Left ventricle myocardium inferior (tissue), 1 donor: ENCODE measurements at places on chromosomes 12 and 14. TPM values are rescaled to one million over a fixed set of nuclear protein-coding genes. Genes with fewer than 3 reads are reported as not detected.

- DNase-seq: peak; percentile 82
These were observed 57.5 kb downstream of the CALM1 start for GRCh38 chr14:90454041-90455000.

DNA sequence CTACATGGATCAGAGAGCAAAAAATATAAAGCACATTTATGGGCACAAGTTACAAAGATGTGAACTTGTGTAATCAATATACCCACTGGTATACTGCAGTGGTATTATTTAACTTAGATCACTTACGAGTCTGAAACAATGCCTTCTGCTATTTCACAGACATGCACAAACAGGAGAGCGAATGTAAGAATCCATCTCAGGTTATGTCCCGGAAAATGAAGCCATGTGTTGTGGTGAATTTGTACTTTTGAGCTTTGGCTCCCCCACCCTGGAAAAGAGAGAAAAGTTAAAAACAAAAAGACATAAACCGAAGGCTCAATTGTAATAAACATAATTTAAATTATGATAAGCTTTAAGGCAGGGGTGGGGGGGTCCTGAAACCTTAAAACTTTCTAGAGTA lies 7.6 kb downstream of the ABCC9 start:
- no peak for DNase-seq

DNA sequence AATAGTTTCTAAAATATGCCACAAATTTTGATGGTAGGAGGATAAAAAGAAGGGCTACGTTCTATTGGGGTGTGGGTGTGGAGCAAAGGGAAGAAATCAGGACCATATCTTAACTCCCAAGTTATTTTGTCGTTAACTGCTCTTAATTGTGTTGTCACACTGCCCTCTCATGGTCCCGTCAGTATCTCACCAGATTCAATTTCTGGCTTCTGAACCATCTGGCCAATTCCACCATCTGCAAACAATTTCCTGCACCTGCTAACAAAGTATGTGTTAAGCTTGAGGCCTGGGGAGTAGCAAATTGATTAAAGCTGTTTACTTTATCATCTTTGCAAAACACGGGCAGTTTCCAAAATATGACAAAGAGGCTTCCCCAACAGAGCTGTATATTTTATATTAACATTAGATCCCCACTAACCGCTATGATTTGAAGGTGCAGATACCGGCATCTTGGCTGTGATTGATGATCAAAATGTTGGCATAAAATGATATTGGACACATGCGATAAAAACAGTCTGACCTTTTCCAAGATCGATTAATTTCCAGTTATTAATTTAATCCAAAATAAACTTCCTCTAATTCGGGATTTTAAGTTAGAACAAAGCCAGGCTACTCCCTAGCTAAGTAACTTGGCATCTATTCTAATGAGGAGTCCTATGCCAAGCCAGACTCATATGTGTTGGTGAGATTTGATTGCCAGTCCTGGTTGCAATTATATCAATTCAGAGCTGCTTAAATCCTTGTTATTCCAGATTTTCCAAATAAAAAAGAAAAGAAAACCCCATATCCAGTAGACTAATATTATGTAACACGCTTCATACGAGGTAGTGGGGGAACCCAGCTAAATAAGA lies 6.9 kb upstream of the DNM1L start:
- no peak for DNase-seq

GRCh38 chr12:113980537-113981337 lies 14.6 kb upstream of the RBM19 start:
- no peak for DNase-seq

- DNase-seq: no peak
These were observed 22.3 kb upstream of the DIO2 start for GRCh38 chr14:80233470-80234089.

DNA sequence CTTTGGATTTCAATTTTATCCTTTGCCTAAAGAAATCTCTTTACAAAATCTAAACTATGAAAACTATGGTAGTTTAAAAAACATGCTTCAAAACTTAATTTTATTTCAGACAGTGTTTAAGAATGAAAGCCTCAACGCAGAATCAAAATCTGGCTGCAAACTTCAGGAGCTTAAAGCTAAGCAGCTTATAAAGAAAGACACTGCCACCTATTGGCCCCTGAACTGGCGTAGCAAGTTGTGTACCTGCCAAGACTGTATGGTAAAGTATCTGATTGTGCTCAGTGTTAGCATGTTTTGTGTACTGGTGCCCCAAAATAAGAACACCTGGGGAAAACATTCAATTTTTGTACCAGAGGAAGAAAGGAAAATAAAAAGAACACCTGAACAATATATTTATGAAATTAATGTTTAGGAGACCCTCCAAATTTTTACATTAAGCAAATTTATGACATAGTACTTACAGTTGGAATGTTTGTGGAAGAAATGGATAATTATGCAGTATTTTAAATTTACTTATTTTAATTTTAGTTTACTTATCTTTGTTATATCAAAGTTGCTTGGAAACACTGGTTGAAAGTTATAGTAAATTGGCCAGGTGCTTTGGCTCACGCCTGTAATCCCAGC lies 12.2 kb downstream of the UBR7 start:
- no peak for DNase-seq

DNA sequence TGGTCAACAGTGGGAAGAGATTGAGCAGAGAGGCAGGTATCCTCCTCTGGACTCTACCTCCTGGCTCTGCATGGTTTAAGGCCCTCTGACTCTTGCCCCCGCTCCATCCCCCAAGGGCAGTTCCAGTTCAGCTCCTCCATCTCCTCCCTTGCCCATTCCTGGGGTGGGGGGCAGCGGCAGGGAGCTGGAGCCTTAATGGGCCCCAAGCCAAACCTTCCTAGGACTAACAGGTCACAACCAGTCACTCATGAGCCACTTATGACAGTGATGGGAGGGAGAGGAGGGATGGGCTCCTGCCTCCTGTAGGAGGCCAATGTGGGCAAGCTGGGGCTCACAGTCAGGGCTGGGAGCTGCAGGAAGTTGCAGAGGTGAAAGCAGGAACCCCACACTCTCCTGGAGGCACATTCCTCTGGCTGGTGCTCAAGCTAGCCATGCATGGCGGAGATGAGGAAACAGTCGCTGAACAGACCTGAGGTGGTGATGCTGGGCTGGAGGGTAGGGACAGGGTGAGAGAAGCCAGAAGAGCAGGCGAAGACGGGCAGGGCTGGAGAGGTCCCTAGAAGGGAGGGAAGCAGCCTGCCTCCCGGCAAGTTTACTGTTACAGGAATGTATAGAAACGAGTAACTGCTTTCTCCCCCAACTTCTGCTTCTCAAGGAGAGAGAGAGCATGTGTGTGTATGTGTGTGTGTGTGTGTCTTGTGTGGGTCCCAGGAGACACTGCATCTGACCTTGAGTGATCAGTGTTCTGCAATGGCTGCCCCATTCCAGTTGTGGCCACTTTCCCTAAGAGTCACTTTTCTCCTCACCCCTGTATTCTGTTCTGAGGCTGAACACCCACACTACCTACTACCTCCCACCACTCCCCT lies 5.0 kb upstream of the RAPGEF3 start:
- DNase-seq: no peak

DNA sequence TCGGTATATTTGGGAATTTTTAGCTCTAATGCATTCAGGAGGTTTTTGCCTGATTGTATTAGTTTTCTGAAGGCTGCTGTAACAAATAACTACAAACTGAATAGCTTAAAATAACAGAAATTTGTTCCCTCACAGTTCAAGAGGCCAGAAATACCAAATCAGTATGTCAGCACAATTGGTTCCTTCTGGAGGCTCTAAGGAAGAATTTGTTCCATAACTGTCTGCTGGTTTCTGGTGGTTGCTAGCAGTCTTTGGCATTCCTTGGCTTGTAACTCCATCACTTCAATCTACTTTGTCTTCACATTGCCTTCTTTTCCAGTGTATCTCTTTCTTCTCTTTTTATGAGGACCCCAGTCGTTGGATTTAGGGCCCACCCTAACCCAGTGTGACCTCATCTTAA lies 21.3 kb downstream of the TMTC3 start:
- DNase-seq: no peak

DNA sequence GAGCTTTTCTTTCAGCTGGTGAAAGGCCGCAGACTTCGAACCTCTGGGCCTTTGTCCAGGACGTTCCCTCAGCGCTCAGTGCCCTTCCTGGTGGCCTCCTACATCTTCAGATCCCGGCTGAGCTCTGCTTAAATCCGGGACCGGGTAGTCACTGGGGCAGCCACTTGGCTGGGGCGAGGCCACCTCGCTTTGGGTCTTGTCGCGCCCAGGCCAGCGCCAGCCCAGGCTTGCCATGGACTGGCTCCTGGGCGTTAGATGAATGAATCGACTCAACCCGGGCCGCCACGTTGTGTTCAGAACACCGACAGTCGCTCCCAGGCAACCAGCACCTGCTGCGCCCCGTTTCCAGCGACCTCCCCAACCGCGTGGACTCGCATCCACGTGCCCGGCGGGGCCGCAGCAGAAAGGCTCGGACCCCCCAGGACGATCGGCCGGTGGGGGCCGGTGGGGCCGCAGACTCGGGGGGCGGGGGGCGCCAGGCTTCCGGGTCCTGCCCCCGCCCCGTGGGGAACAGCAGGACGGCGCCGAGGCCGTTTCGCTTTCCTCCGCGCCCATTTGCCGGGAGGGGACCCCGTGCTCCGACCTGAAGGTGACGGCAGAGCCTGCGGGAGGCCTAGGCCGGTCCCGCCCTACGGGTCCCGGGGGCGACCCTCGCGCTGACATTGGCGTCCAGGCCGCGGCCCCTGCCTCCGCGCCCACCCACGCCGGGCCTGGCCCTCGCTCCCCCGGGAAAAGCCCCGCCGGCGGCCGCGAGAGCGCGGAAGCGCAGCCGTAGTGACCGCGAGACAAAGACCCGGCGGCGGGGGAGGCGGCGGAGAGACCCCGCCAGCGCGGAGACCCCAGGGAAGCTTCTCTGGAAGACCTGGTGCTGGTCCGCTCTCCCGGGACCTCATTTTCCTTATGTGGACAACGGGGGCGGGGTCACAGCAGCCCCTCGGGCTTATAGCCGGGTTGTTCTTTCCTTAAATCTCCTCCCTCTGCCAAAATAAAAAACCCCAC lies 37.3 kb upstream of the RCOR1 start:
- peak; percentile 44 for DNase-seq

GRCh38 chr12:97164936-97165335 lies 257.9 kb downstream of the NEDD1 start:
- DNase-seq: no peak

DNA sequence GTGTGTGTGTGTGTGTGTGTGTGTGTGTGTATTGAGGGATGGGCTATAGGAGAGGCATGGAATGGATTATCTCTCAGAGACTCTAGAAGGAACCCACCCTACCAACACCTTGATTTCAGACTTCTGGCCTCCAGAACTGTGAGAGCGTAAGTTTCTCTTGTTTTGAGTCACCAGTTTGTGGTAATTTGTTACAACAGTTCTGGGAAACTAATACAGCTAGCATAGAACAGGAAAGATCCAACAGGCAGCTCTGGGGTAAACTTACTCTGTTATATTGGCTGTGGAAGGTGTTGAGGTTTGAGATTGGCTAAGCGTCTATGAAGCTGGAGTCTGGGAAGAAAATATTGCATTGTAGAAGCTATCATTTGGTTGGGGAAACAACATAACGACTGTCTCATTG lies 334.3 kb downstream of the AACS start:
- no peak for DNase-seq

- no peak for DNase-seq
These were observed 166.8 kb upstream of the TBX3 start for GRCh38 chr12:114850661-114851275.

DNA sequence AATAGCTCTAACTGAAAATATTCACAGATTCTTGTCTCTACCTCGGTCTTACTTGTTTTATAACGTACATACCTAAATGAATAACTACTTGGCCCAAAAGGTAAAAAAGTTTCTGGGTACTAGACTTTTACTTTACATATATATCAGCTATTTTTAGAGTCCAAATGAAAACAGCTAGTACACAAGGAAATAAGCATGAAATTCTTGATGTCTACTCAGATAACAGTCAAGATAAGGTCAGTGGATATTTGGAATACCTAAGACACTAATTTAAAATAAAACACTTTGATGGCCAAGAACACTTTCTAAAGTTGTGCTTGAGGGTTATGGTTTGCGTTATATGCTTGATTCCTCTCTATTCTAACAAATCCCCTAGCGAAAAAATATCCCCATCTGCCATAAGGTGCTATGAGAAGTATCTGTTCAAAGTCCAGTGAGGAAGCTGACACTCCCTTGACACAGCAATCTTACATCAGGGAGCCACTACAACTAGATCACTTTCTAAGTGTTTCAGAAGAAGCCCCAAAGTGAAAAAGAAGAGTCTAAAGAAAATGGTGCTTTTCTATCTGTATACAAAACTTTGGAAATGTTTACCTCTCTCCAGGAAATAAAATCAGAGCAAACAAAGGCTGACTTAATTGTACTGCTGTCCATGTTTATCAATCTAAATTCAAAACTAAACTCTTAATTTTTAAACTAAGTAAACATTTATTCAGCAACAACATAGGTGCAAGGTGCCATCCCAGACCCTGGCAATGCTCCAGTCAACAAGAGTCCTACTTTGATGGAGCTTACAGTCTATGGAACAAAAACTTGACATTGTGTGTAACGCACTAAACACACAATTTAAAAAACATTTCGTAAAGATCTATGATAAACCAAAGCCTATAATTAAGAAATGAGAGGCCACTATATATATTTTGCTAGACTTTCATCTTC lies 11.7 kb downstream of the PTPN21 start:
- no peak for DNase-seq

DNA sequence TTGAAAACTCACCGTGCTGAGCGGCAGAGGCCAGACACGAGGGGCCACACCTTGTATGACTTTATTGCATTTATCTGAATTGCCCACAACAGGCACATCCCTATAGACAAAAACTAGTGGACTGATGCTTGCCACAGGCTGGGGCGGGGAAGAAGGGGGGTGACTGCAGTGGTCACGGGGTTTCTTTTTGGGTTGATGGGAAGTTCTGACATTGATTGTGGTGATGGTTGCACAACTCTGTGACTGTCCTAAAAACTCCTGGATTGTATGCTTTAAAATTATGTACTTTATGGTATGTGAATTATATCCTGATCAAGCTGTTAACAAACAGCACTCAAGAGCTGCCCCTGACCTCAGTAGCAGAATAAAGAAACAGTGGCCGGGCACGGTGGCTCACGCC lies 25.7 kb downstream of the DHX37 start:
- no peak for DNase-seq

- DNase-seq: no peak
These were observed 154.4 kb upstream of the GARIN6 start for GRCh38 chr12:99493197-99493596.

GALNT6 gene
- 0.60 TPM for total RNA-seq

PAWR gene
- 10.5 TPM for total RNA-seq

SLC5A8 gene
- total RNA-seq: not detected

IFNG-AS1 gene
- 0.58 TPM for total RNA-seq

WNT1 gene
- total RNA-seq: not detected

SIX1 gene
- not detected for total RNA-seq

NKX2-1 gene
- total RNA-seq: not detected
